Fibroblast of the aortic adventitia (primary cell): ENCODE measurements at places on chromosomes 6 and 20. TPM values are rescaled to one million over a fixed set of nuclear protein-coding genes. Genes with fewer than 3 reads are reported as not detected.

CFAP206 gene
- 0.27 and 0.90 TPM in 2 replicates for total RNA-seq

CLVS2 gene
- total RNA-seq, result not detected in 2 replicates

RIPOR2 gene
- 0.72 and 1.4 TPM in 2 replicates for total RNA-seq

MMP24 gene
- total RNA-seq, result 0.16 and 0.81 TPM in 2 replicates

APCDD1L gene
- total RNA-seq, result 1.6 and 20.8 TPM in 2 replicates

ARMH2 gene
- not detected in 2 replicates for total RNA-seq

MOG gene
- total RNA-seq, result not detected in 2 replicates

CLDN20 gene
- total RNA-seq, result not detected in 2 replicates

ASCC3 gene
- 87.5 and 132 TPM in 2 replicates for total RNA-seq

TRIM10 gene
- not detected in 2 replicates for total RNA-seq

TLDC2 gene
- 0.18 TPM in 1 of 2 replicates, not detected in the other for total RNA-seq
